HFFc6 (cell line): ENCODE measurements at places on chromosomes 1 and 21. TPM values are rescaled to one million over a fixed set of nuclear protein-coding genes. Genes with fewer than 3 reads are reported as not detected.
A peak's percentile ranks its signal among the peaks of the same experiment; 100 is the strongest.

DNA sequence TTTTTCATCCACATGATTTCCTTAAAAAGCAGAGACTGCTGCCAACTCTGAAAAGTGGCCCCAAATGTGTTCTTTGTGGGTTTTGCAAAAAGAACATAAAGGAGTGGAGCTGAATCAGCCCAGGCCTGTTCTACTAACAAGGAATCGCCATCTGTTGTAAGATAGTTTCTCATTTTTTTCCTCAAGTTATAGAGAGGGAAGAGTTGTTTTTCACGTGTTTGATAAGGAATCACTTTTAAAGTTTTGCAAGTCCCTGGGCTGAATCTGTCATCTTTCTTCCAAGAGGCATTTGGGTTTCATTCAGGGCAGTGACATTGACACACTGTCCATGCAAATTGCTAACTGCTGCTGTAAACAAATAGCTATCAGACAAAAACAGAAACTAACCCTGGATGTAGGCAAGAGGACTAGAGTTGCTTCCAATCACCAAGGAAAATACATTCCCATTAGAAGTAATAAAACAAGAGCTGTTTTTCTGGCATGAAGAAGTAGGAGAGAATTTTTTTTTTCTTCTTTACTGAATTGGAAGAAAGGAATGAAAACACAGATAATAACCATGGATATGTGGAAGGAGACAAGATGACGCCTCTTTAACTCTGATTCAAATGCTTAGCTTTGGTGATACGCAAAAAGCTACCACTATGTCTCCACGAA, 58.8 kb upstream of the TBX15 start:
- no peak for DNase-seq

Gene SGIP1
- total RNA-seq = 56.6 to 77.9 TPM (median 73.1 TPM) in 3 replicates

DNA sequence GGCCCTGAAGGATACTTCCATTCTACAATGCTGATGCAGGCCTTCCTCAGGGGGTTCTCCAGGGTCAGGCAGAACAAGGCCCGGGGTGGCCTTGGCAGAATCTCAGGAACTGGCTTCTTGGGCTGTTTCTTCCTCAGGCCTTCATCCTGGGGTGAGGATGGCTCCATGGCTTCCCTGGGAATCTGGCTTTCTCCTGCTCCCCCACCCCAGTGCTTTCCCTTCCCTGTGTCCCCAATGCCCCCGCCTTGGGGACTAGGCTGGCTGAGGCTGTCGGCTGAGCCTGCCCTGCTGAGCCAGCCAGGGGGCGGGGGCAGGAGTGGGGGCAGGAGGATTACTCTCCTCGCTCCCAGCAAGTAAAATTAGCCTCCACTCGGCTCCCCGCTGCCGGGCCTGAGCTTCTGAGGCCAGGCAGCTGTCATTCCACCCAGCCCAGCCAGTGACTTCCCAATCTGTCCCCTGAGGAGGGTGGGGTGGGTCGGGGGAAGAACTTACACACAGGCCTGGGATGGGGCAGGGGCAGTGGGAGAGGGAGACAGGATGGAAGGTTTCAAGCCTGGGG, at the start of gene CACNA1S:
Gene CACNA1S (minus strand): TSS at position 254 of the 559 bp plus-strand sequence. CDS start 87 bp downstream, at position 167.
- no peak for DNase-seq

DNA sequence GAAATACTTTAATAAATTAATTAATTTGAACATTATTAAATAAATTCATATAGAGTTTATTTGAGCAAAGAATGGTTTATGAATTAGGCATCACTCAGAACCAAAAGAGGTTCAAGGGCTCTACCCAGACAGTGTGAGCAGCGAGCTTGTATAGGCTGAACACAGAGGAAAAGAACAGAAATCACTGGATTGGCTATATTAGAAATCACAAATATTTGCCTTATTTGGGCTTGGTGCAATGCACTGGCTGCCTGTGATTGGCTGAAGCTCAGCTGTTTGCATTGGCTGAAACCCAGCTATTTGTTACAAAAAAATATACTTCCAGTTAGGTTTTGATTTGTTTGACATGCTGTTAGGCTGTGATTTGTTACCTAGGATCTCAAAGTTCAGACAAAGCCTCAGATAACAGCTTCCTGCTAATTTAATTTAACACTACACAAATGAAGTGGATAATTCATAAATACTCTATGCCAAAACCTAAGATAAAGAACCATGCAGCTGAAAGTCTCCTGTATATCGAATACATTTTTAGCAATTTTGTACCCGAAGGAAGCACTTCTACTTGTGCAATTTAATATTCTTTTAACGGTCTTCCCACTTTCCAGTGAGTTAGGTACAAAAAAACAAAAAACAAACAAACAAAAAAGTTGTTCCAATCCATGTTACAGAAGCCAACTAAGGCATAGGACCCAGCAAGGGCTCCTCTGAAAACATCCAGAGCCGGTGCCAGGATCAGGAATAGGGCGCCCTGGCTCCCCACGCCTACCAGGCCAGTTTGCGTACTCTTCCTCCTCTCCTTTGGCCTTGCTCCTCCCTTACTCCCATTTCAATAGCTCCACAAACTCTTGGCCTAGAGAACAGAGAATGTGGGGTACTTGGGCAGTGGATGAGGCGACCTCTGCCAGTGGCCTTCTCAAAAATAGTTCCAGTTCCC, 179.1 kb downstream of the DUSP10 start:
- no peak for DNase-seq

Gene AIRE
- total RNA-seq = 0.05 TPM in 1 of 3 replicates, not detected in the others

Gene PRR9
- total RNA-seq = not detected in 3 replicates

DNA sequence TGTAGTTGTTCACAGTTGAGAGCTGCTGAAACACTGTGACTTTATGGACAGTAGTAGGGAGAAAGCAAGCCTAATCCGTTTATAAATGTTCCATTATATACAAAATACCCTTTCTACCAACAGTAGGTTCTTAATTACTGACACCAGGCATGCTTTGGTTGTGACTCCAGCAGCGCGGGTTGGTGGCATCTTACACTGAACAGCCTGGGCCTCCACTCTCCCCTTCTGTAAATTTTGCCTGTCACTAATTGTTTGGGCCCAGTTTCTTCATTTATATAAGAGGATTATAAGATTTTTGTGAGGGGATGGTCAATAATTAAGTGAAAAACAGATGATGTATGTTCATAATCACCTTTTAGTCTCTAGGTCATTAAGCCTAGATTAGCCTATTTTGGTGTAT, 58.2 kb downstream of the ITSN1 start:
- no peak for DNase-seq

DNA sequence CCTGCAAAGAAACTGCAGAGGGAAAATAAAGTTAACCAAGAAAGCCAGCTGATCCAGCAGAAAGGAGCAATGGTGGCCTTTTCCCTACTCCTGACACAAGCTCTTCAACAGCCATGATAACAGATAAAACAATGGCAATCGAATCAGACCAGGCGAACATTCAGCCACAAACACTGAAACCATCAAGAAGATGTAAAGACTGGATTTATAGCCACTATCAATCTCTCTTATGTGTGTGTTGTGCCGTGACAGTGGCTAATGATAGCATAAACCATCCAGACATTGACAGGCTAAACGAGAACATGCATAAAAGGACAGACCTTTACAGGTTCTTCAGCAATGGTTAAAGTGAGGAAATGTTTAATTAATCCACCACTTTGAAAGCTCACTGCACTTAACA, 78.1 kb upstream of the RAB4A start:
- DNase-seq = no peak

GRCh38 chr1:116945421-116945820, 35.7 kb downstream of the PTGFRN start:
- DNase-seq = no peak

Gene NPHS2
- total RNA-seq = not detected in 2 replicates

- peak; percentile 82 for DNase-seq
These were observed 10.8 kb upstream of the DUSP12 start for GRCh38 chr1:161738627-161739287.

Gene C1orf74
- 2.5 to 2.7 TPM (median 2.5 TPM) in 3 replicates for total RNA-seq

GRCh38 chr1:205488074-205488723, 16.3 kb upstream of the CDK18 start:
- DNase-seq = peak; percentile 55

- DNase-seq = no peak
These were observed 26.0 kb downstream of the SETD4 start for GRCh38 chr21:36034211-36034913.

DNA sequence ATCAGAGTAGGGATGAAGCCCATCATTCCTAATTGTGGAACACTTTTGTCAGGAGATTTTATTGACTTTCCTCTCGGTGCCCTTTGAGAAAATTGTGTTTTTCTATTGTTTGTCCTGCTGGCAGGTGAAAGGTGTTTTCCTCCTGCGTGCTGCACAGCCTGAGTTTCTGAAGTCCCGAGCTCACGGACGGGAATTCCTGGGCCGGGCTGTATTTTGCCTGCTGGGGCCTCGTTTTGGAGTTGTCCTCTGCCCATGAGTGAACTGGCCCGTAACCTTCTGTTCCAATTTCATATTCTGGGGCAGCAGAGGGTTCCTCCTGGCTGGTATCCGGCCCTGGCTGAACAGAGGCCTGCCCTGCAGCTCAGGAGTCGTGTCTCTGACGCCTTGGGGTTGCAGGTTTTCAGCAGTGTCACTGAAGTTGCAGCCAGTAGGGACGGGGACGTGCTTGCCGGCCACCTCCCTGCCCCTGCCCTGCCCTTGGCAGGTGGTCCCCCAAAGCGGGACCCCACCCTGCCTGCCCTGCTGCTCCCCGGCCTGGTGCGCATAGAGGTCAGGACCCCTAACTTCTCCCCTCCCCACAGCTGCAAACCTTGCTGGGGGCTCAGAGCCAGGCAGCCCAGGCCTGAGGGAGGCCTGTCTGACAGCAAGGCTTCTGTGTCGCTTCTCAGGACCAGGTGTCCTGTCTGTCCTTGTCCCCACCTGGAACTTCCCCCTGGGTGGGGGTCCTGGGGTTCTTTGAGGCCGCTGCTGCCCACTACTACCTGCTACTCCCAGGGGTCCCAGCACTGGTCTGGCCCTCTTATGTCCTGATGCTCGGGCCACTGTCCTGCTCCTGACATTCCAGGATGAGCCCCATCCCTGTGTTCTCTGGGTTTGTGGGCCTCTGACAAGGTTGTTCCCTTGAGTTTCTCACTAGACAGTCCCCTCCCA, 49.0 kb downstream of the SLX9 start:
- no peak for DNase-seq

DNA sequence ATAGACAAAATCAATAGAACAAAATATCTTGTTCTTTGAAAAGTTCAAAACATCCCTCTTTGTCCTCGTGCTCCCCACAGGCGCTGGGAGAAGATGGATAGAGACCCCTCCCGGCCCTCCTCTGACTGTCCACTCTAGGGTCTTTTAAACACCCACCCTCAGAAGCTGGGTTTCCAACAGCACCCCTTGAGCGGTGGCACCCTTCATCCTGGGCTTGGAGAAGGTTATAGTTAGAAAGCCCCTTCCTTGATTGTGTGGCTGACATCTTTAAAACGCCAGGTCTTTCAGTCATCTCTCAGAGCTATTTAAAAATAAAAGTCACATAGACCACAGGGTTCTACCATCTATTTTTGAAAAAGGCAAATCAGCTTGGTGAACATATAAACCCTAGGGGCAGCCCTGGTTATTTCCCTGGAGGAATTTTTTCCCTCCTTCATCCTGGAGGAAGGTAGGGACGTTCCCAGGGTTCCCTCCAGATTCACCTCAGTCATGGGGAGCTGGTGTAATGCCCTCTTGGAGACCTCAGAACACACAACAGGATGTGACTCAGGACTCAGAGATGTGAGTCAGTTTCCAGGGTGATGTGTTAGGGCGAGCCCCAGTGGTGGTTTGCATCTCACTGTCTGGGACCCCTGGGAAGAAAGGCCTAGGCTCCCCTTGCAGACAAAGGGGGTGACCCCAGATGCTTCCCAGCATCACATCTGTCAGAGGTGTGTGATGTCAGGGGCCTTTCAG, 138.5 kb downstream of the CLIC6 start:
- peak; percentile 93 for DNase-seq

DNA sequence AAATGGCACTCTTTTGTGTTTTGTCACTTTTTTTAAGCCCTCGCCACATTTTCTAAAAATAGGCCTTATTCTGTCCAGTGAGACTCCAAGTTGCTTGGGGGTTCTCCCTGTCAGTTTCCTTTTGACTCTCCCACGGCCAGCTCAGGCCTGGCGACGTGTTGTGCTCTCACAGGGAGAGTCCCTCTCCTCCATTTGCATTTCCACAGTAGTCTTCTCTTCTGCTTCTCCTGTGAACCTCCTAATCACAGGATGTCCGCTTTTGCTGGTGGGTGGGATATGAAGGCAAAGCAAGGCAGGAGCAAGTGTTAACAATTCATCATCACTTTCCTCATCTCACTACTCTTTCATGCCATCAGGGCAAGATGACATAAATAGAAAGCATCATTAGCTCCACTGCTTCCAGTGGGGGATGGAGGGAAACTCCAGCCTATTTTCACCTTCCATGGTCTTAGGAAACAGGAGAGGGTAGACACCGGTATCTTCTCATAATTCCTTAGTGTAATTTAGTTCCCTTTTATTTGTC, 99.8 kb downstream of the INTS7 start:
- no peak for DNase-seq

DNA sequence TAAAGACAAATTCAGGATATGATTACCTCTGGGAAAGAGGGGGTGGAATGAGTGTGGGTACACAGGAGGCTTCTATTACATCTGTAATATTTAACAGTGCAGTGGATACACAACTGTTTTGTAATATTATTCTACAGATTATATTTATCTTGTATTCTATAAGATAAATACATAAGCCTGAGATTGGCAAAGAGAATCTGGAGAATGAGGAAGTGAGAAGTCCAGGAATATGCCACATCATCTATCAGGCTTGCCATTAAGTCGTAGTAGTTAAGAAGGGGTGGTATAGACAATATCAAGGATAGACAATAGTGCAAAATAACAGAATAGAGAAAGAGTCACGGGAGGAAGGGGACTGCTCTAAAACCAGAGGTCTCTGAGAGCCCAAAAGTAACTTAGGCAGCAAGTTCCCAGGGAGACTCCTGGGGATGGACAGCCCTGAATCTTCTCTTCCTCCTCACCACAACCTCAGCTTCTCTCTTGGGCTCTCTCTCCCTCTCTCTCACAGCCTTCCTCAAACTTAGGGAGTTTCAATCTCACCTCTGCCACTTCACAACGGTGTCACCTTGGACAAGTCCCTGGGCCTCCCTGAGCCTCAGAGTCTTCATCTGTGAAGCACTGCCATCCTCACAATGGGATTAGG, 14.0 kb upstream of the PTAFR start:
- no peak for DNase-seq

DNA sequence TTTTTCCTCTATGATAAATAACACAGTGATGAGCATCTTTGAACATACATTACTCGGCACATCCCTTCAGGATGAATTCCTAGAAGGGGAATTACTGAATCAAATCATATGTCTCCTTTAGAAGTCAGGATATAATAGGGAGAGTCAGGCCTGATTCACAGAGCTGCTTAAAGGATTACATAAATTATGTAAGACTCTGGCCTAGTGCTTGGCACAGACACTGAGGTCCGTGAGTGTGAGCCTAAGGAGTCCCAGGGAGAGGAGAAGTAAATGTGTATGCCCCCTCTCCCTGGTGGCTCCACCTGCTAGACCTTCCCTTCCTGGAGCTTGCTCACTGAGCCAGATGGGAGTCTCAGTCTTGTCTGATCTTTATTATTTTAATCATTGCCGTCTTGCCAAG, 8.6 kb upstream of the FOXE3 start:
- DNase-seq = peak; percentile 49

Gene CCDC185
- total RNA-seq = not detected in 3 replicates

GRCh38 chr1:75014250-75014649, 119.9 kb upstream of the LHX8 start:
- no peak for DNase-seq

Gene SLC25A34
- 0.20 to 0.68 TPM (median 0.24 TPM) in 3 replicates for total RNA-seq

GRCh38 chr1:165857046-165857801, 29.8 kb downstream of the UCK2 start:
- DNase-seq = no peak

- no peak for DNase-seq
These were observed 3.3 kb downstream of the PFDN2 start for GRCh38 chr1:161114556-161114955.

Gene GPR52
- total RNA-seq = 0.27 TPM in 1 of 3 replicates, not detected in the others
